ENCODE measurements at places on chromosomes 4 and X. TPM values are rescaled to one million over a fixed set of nuclear protein-coding genes. Genes with fewer than 3 reads are reported as not detected.

- no peak for DNase-seq
Measured at GRCh38 chr4:7771541-7772507, 167.8 kb downstream of the AFAP1 start.

DNA sequence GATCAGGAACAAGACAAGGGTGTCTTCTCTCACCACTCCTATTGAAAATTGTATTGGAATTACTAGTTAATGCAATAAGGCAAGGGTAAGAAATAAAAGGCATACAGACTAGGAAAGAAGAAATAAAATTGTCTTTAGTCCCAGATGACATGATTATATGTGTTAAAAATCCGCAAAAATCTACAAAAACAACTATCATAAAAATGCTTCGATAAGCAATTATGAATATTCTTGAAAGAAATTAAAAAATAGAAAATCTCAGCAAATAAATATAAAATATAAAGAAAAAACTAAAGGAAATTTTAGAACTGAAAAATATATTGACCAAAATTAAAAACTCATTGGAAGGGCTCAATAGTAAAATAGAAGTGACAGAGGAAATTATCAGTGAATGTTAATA, 243.3 kb downstream of the ZNF674 start:
- no peak for DNase-seq

- DNase-seq: no peak
Measured at GRCh38 chr4:157225096-157225495, 4.6 kb downstream of the GRIA2 start.

The SCML1 gene
- polyA plus RNA-seq: 15.6 TPM

GRCh38 chr4:109691411-109691920, 11.8 kb downstream of the CASP6 start:
- DNase-seq: no peak

GRCh38 chrX:8663325-8663724, 68.6 kb downstream of the ANOS1 start:
- DNase-seq: no peak
